ENCODE measurements at places on chromosomes 7 and 10.
A peak's percentile ranks its signal among the peaks of the same experiment; 100 is the strongest.

GRCh38 chr10:104899779-104900178, 258.7 kb downstream of the SORCS3 start:
- no peak for DNase-seq

- DNase-seq: no peak
Measured at GRCh38 chr7:47336472-47337425, 245.2 kb downstream of the TNS3 start.

GRCh38 chr7:8908889-8909288, 475.5 kb downstream of the NXPH1 start:
- DNase-seq: no peak

GRCh38 chr10:7817984-7818294, 366 bp upstream of the TAF3 start:
- no peak for DNase-seq

DNA sequence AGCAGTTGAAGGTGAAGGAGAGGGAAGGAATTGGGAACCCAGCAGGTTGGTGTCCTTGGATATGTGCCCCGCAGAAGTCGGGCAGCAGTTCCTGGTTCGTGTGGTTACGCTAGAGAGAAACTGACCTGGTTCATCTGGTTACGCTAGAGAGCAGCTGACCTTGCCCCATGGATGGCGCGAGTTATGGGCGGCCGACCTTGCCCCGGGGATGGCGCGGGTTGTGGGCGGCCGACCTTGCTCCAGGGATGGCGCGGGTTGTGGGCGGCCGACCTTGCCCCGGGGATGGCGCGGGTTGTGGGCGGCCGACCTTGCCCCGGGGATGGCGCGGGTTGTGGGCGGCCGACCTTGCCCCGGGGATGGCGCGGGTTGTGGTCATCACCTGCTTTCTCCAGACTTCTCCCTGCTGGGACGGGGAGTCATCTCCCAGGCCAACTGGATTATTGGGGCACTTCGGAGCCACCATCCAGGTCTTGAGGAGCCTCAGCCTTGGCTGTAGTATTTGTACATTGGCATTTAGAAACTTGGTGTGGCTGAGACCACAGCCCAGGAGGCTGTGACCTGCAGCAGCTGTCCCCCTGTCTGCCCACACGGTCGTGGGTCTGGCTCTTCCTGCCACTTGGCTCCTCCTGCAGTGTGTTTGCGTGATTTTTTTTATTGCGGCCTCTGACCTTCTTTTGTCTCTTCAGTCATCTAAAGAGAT, 6.1 kb downstream of the GET4 start:
- DNase-seq: no peak

GRCh38 chr7:111290982-111291381, 200.1 kb downstream of the LRRN3 start:
- no peak for DNase-seq

DNA sequence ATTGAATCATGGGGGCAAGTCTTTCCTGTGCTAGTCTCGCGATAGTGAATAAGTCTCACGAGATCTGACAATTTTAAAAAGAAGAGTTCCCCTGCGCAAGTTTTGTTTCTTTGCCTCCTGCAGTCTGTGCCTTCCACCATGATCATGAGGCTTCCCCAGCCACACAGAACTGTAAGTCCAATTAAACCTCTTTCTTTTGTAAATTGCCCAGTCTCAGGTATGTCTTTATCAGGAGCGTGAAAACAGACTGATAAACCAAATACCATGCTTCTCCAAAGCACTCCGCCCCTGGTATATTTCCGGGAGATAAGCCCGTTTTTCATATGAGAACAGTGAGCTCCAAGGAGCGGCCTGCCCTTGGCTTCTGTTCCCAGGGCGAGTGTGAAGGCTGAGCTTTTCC, 118.9 kb downstream of the EVX1 start:
- DNase-seq: no peak

DNA sequence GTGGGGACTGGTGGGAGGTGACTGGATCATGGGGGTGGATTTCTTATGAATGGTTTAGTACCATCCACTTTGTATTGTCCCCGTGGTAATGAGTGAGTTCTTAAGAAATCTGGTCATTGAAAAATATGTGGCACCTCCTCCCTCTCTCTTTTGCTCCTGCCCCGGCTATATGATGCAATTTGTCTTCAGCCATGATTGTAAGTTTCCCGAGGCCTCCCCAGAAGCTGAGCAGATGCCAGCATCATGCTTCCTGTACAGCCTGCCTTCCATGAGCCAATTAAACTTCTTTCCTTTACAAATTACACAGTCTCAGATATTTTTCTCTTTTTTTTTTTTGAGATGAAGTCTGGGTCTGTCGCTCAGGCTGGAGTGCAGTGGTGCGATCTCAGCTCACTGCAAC, 2.6 kb upstream of the KDM7A start:
- DNase-seq: no peak

GRCh38 chr10:35892526-35892925, 250.4 kb upstream of the FZD8 start:
- no peak for DNase-seq

GRCh38 chr7:33901199-33901598, 4.1 kb upstream of the BMPER start:
- no peak for DNase-seq

DNA sequence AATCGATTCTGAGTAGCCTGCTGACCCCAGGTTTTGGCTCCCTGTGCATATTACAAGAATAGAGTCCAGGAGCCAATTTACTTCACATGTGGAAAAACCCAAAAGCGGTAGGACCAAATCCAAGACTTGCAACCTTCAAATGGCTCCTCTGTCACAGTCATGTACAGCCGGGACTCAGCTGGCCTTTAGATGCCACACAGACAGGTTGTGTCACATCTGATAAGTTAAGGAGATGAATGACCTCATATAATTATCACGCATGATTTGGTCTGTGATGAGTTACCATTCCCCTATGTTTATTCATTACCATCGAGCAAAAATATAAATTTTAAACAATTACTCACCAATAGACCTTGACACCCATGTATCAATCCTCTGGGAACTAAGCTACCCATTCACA, 14.2 kb downstream of the CACNA2D1 start:
- DNase-seq: no peak

- DNase-seq: no peak
Measured at GRCh38 chr7:5636446-5636835, 145.0 kb downstream of the RNF216 start.

- no peak for DNase-seq
Measured at GRCh38 chr7:158419238-158419785, 168.3 kb downstream of the PTPRN2 start.

- no peak for DNase-seq
Measured at GRCh38 chr7:70436790-70437350, 695.1 kb upstream of the GALNT17 start.

DNA sequence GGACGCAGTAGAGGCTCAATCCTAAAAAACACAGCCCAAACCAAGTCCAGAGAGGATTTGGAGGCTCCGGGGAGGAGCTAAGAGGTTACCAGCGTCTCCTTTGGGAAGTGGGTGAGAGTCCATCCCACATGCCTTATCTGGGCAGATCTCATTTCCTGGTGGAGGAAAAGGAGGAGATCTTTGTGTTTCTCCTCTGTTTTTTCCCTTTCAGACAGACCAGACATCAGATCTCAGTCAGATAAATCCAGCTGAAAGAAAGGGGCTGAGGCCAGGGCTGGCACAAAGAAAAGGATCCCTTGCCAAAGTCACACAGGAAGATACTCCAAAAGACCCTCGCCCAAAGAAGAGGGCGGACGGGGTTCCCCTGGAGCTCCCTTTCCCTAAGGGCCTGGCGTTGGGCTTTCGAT, 58.3 kb upstream of the COMTD1 start:
- no peak for DNase-seq

DNA sequence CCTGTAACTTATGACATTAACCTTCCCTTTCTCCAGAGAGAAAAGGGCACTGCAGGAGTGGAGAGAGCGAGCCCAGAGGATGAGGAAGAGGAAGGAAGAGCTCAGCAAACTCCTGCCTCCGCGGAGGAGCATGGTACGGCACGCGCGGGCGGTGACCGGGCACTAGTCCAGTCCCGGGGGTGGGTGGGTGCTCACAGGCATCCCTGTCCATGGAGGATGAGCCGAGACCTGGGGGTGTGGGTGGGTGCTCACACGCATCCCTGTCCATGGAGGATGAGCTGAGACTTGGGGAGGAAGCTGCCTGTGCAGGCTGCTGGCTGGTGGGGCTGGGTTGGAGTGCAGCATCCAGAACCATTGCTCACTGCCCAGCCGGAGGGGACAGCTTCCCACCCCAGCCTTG, 23.8 kb downstream of the LRRC27 start:
- DNase-seq: no peak

- DNase-seq: no peak
Measured at GRCh38 chr7:140375892-140376730, 22.2 kb downstream of the SLC37A3 start.

GRCh38 chr10:1683649-1684048, 53.7 kb downstream of the ADARB2 start:
- no peak for DNase-seq

DNA sequence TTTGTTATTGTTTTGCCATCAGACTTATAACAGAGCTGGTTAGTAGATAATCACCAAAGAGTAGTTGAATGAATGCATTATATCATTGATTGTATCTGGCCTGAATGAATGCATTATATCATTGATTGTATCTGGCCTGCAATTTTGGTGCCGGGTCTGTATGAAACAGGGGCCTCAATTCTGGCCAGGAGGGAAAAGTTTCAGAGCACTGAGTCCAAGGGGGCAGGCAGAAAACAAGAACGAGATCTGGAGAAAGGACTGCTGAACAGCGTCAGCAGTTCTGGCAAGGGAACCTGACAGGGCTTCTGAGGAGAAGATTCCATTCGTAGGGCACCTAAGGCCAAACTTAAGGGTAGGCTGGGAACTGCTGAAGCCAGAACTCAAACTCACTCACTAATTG, 128.0 kb downstream of the SEMA3C start:
- DNase-seq: no peak

DNA sequence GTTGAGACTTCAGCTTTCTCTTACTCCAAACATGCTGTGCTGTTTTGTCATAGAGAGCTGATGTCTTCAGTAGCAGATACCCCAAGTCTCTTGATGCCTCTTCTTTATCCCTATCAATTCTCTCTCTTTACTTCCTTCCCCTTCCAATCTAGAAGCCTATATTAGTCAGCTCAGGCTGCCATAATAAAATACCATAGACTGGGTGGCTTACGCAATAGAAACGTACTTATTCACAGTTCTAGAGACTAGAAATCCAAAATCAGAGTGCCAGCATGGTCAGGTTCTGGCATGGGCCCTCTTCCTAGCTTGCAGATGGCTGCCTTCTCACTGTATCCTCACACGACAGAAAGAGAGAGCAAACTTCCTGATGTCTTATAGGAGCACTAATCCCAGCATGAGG, 9.0 kb upstream of the GARS1 start:
- no peak for DNase-seq

DNA sequence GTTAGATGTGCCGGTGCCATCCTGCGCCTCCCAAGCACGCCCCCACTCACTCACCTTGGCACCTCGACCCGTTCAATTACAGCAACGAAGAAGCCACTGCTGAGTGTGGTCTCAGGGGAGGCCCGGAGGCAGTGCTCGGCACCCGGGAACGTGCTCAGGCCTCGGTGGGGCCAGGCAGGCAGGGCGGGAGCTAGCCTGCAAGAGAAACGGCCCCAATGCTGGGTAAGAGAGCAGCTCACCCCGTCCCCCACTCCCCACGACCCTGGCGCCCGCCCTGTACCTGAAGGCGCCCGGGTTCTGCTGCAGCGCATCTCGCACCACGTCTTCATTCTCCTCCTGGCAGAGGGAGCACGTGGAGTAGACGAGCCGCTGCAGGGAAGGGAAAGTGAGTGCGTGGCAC, 5.1 kb downstream of the NSUN5 start:
- DNase-seq: no peak

- DNase-seq: no peak
Measured at GRCh38 chr7:102077081-102077480, 209.6 kb upstream of the SH2B2 start.

- DNase-seq: peak; percentile 39
Measured at GRCh38 chr7:42940985-42941847, 9.0 kb downstream of the MRPL32 start.

DNA sequence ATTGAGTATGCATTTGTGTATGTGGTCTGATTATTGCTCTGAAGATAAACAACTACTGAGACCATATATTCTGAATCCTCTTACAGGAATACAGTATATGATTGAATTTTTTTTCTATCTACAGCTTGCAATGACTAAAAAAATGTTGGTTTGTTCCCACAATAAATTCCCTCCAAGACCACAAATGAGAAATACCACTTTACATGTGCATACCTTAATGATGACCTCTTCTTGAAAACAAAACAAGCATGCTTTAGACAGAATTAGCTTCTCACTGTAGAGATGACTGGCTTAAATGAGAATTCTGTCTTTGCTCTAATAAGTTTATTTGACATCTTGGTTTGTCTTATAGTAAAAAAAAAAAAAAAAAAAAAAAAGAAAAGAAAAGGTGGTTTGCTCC, 241.5 kb downstream of the PCDH15 start:
- DNase-seq: no peak

DNA sequence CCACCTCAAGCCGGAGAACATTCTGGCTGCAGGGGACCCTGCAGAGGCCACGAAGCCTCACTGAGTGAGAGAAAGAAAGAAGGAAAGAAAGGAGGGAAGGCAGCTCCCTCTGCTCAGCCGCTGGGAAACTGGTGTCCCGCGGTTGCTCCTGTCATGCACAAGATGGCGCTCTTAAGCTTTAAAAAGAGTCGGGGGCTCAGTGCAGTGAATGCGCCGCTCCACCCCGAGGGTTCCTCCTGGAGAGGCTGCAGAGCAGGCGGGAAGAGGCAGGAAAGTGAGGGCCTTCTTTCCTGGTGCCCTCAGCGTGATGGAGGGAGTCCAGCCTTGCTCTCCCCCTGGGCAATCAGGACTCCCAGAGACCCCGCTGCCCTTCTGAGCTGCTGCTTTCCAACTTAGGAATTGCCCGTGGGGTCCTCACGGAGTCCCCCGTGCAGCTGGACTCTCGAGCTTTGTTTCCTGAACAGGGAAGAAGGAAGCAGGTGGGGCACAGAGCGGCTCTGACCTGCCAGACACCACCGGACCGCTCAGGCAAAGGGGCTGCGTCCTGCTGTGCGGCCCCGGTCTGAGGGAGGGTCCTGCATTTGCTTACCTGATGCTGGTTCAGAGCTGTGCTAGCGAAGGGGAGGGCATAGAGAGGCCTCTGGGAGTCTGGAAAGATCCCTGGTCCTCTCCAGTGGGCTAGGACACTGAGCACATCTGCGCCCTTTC, 141.9 kb upstream of the MKI67 start:
- DNase-seq: no peak

- DNase-seq: no peak
Measured at GRCh38 chr7:90720984-90721760, 125.1 kb downstream of the CDK14 start.

DNA sequence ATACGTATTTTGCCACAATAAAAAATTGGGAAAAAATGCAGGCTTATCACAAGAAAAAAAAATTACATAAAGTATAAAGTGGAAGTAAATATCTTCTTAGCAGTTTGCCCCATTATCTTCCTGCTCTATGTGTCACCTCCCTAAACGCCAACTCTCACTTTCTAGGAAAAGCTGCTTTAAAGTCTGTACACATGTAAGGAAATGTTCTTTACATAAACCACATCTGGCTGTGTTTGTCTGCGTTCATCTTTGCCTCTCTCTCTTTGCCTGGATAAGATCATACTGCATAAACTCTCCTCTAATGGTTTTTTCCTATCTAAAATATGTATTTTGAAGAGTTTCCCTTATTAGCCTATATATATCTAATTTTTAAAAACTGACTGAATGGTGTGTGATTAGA, 23.0 kb upstream of the UMAD1 start:
- DNase-seq: no peak

Data from thoracic aorta (tissue), 2 donors.